ENCODE measurements at places on chromosomes 7 and 10. TPM values are rescaled to one million over a fixed set of nuclear protein-coding genes. Genes with fewer than 3 reads are reported as not detected.

The HSPA12A gene
- total RNA-seq = 15.0 TPM

- no peak for DNase-seq
- no peaks in the 10 kb centered on the region for H3K27me3 ChIP-seq
- H3K36me3 ChIP-seq = no peaks in the 10 kb centered on the region
- no peak overlapping the region for H3K4me3 ChIP-seq
- no peak overlapping the region for H3K27ac ChIP-seq
These were observed 228.9 kb upstream of the TCF7L2 start for GRCh38 chr10:112721080-112721698.

DNA sequence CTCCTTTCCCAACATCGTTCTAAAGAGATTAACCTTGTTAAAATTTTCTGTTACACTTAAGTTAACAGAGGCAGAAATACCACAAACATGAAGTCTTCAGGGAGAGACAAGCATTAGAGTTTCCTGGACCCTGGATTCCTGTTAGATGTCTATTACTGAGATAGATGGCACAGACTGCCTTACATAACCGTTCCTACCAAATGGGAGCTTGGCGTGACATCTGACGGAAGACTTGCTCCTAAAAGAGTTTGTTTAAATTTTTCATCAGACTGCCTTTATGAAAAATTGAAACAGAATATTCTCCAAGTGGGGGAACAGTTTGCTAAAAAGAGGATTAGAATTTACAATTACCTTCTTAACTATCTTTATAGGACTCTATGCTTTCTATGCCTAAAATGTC, 22.7 kb downstream of the ANK3 start:
- no peaks in the 10 kb centered on the region for H3K4me1 ChIP-seq
- H3K36me3 ChIP-seq = no peaks in the 10 kb centered on the region
- H3K4me3 ChIP-seq = no peak overlapping the region
- H3K27me3 ChIP-seq = no peaks in the 10 kb centered on the region
- H3K27ac ChIP-seq = no peak overlapping the region
- no peak for DNase-seq

DNA sequence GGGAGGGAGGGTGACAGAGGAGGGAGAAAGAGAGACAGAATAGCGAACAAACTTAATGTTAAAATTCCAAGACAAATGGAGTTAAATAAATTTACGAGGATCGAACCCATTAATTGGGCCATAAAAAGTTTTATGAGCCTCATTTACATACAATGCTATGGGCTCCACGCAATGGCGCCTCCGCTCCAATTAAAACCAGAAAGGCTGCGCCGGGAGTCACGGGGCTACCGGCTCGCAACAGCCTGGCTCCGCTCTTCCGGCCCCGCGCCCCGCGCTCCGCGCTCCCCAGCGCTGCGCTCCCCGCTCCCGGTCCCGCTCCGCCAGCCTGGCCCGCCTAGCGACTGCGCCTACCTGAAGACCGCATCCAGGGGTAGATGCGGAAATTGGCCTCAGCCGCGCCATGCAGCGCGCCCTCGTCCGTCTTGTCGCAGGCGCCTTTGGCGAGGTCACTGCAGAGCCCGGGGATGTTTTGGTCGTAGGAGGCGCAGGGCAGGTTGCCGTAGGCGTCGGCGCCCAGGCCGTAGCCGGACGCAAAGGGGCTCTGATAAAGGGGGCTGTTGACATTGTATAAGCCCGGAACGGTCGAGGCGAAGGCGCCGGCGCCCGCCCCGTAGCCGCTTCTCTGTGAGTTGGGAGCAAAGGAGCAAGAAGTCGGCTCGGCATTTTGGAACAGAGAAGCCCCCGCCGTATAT, 513 bp downstream of the HOXA7 start:
- no peaks in the 10 kb centered on the region for H3K36me3 ChIP-seq
- no peak for DNase-seq
- H3K4me1 ChIP-seq = peaks cover 48% of the 10 kb centered on the region
- H3K27ac ChIP-seq = peak overlapping the region; percentile 16

GRCh38 chr10:2137549-2138174, 400.3 kb upstream of the ADARB2 start:
- H3K27ac ChIP-seq = no peak overlapping the region
- no peaks in the 10 kb centered on the region for H3K4me1 ChIP-seq
- H3K27me3 ChIP-seq = peaks cover 8% of the 10 kb centered on the region
- H3K36me3 ChIP-seq = no peaks in the 10 kb centered on the region
- no peak overlapping the region for H3K4me3 ChIP-seq
- no peak for DNase-seq

The STK31 gene
- total RNA-seq = not detected

DNA sequence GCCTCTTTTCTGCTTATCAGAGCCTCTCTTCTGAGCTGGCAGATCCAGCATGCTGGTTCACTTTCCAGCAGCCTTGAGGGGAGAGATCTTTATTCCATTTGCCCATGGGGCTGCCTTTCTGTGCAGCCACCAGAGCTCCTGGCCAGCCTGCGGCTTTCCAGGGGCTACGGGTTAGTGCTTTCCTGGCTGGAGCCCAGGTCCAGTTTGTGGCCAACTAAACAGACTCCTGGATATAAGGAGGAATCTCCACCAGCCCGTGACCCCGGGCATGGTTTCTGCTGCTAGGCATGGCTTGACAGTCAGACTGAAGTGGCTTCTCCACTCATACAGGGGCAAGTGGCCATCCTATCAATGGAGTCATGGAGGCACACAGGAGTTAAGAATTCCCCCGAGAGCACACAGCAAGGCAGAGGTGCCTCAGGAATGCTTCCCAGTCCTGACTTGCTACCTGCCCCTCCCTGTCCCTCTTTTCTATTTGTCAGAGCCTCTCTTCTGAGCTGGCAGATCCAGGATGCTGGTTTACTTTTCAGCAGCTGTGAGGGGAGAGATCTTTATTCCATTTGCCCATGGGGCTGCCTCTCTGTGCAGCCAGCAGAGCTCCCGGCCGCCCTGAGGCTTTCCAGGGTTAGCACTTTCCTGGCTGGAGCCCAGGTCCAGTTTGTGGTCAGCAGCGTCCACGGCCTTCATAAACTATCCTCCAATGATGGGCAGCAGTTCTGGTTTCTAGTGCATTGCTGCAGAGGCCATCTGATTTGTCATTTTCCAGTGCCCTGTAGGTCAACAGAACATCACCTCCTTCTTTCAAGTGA, 35.9 kb downstream of the TSPAN15 start:
- no peak overlapping the region for H3K27ac ChIP-seq
- peaks cover 57% of the 10 kb centered on the region for H3K4me1 ChIP-seq
- DNase-seq = peak; percentile 17
- H3K36me3 ChIP-seq = peaks cover 4% of the 10 kb centered on the region
- no peak overlapping the region for H3K4me3 ChIP-seq

The EGR2 gene
- total RNA-seq = 0.52 TPM

GRCh38 chr10:69958556-69958902, 94.1 kb upstream of the MACROH2A2 start:
- no peaks in the 10 kb centered on the region for H3K36me3 ChIP-seq
- peaks cover 7% of the 10 kb centered on the region for H3K4me1 ChIP-seq
- H3K27ac ChIP-seq = no peak overlapping the region
- no peak overlapping the region for H3K4me3 ChIP-seq
- H3K27me3 ChIP-seq = peaks cover 6% of the 10 kb centered on the region

DNA sequence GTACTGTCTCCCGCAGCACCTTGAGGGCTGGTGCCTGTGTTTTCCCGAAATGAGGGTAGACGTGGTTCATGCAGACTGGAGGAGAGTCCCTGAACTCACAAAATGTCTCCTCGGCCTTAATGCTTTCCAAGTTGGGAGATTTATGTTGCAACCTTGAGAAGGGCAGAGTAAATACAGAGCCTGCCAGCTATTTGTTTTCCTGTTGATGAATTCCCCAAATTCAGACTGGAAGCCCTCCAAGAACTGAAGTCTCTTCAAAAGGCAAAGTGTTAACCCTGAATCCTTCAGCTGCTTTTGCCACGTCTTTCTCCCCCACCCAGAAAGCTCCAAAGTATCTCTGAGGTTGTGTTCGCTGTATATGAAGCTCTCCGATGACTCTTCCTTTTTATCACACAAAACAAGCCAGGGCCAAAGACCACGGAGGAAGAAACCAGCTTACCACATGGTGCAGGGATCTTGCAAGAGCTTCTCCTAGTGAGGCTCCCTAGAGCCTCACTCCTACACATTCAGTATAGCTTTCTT, 254.7 kb upstream of the NFE2L3 start:
- peaks cover 54% of the 10 kb centered on the region for H3K27me3 ChIP-seq
- H3K4me1 ChIP-seq = peaks cover 8% of the 10 kb centered on the region
- H3K27ac ChIP-seq = no peak overlapping the region
- no peaks in the 10 kb centered on the region for H3K36me3 ChIP-seq

DNA sequence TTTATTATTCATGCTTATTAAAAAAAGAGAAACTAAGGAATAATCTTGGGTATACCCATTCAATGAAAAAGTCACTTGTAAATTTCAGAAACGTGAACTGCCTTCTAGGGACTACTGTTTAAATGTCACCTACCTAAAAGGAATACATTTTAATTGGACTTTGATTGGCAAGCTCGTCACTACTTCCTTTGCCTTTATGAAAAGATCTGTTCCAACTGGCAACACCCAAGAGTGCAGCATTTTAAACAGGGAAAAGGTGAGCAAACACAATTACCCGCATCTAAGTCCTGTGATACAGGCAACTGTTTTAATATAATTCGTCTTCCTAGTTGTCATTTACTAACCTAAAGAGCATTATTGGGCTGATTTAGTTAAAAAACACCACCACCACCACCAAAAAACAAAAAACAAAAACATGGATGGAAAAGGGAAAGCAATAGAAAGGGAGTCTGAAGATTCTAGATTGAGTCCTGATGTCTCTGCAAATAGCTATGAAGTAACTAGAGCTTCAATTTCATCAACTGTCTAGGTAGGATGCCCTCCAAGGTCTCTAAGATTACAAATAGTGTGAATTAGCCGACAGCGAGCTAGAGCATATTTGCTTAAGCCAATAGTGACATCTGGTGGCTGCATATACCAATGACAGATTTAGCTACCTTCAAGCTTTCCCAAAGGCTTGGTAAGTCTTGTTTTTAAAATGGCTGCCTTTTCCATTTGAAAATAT, 33.8 kb upstream of the ICA1 start:
- no peak overlapping the region for H3K27ac ChIP-seq
- no peaks in the 10 kb centered on the region for H3K36me3 ChIP-seq
- H3K4me3 ChIP-seq = no peak overlapping the region
- H3K27me3 ChIP-seq = no peaks in the 10 kb centered on the region

- DNase-seq = peak; percentile 88
- H3K27me3 ChIP-seq = no peaks in the 10 kb centered on the region
- peak within 1 kb of the TSS; percentile 100 for H3K27ac ChIP-seq
- peak within 1 kb of the TSS; percentile 99 for H3K4me3 ChIP-seq
These were observed at the start of gene TSPAN14 for GRCh38 chr10:80453842-80454512. Gene TSPAN14 (plus strand): TSS chr10:80454310. CDS start chr10:80489234, 34,924 bp downstream.

- peaks cover 22% of the 10 kb centered on the region for H3K4me1 ChIP-seq
- H3K36me3 ChIP-seq = no peaks in the 10 kb centered on the region
- H3K27me3 ChIP-seq = peaks cover 35% of the 10 kb centered on the region
- H3K27ac ChIP-seq = peak overlapping the region; percentile 53
- no peak for DNase-seq
- peak overlapping the region; percentile 79 for H3K4me3 ChIP-seq
These were observed 57.0 kb upstream of the DNAJB6 start for GRCh38 chr7:157279741-157280215.

The SYT15 gene
- total RNA-seq = 1.9 TPM

The WIPF3 gene
- total RNA-seq = 8.0 TPM

GRCh38 chr10:30819341-30820181, 190.0 kb upstream of the LYZL2 start:
- peaks cover 27% of the 10 kb centered on the region for H3K4me1 ChIP-seq
- no peak for DNase-seq
- peak overlapping the region; percentile 52 for H3K4me3 ChIP-seq
- peaks cover 6% of the 10 kb centered on the region for H3K27me3 ChIP-seq

The DAGLB gene
- total RNA-seq = 6.0 TPM

GRCh38 chr7:721619-722248, 4.8 kb upstream of the DNAAF5 start:
- no peak overlapping the region for H3K4me3 ChIP-seq
- H3K27ac ChIP-seq = no peak overlapping the region
- no peaks in the 10 kb centered on the region for H3K36me3 ChIP-seq

GRCh38 chr10:25938405-25938804, 4.4 kb downstream of the MYO3A start:
- H3K27ac ChIP-seq = no peak overlapping the region
- peaks cover 75% of the 10 kb centered on the region for H3K27me3 ChIP-seq
- no peak for DNase-seq
- H3K4me3 ChIP-seq = no peak overlapping the region
- peaks cover 12% of the 10 kb centered on the region for H3K4me1 ChIP-seq
- no peaks in the 10 kb centered on the region for H3K36me3 ChIP-seq

- no peak overlapping the region for H3K4me3 ChIP-seq
- DNase-seq = no peak
- H3K27me3 ChIP-seq = no peaks in the 10 kb centered on the region
- no peak overlapping the region for H3K27ac ChIP-seq
- H3K36me3 ChIP-seq = no peaks in the 10 kb centered on the region
These were observed 204.0 kb downstream of the FZD1 start for GRCh38 chr7:91468256-91468655.

DNA sequence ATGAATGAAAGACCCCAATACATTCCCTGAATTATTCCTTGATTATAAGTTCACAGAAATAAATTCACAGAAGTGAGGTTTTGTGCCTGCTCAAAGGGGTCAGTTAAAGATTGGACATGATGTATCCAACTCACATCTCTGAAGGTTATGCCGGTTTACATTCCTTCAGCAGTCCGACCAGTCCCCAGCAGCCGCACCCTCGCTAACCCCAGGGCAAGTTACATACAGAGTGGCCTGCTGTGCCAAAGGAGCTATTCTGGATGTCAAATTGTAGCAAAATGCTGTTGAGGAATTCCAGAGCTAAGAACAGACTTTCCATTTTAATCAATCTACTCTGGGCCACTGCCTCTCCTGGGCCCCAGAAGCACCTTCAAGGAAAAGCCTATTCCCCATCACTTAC, 20.3 kb downstream of the PSAP start:
- peaks cover 63% of the 10 kb centered on the region for H3K4me1 ChIP-seq
- no peaks in the 10 kb centered on the region for H3K27me3 ChIP-seq
- H3K4me3 ChIP-seq = no peak overlapping the region
- no peak overlapping the region for H3K27ac ChIP-seq
- H3K36me3 ChIP-seq = peaks cover 80% of the 10 kb centered on the region
- DNase-seq = no peak

The AKR1C2 gene
- 17.5 TPM for total RNA-seq

The TMEM176B gene
- total RNA-seq = 34.0 TPM

The ANKRD1 gene
- 2,047 TPM for total RNA-seq

DNA sequence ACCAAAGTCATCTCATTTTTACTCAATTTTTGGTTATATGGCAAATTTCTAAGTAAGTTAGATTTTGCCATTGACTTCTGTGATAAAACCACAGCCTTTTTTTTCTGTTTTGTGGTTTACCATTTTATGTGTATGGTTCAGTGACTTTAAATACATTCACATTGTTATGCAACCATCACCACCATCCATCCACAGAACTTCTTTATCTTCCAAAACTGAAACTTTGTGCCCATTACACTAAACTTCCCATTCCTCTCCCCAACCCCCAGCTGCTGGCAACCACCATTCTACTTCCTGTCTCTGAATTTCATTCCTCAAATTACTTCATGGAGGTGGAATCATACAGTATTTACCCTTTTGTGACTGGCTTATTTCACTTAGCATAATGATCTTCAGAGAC, 280.4 kb upstream of the TCERG1L start:
- no peaks in the 10 kb centered on the region for H3K4me1 ChIP-seq
- DNase-seq = no peak
- peaks cover 16% of the 10 kb centered on the region for H3K27me3 ChIP-seq
- H3K36me3 ChIP-seq = no peaks in the 10 kb centered on the region

- no peaks in the 10 kb centered on the region for H3K4me1 ChIP-seq
- no peak overlapping the region for H3K4me3 ChIP-seq
- no peaks in the 10 kb centered on the region for H3K27me3 ChIP-seq
- DNase-seq = no peak
- H3K36me3 ChIP-seq = no peaks in the 10 kb centered on the region
These were observed 19.8 kb downstream of the OR2F1 start for GRCh38 chr7:143974459-143974858.
